T-cell (primary cell): ENCODE measurements at places on chromosomes 3 and 15. TPM values are rescaled to one million over a fixed set of nuclear protein-coding genes. Genes with fewer than 3 reads are reported as not detected.
A peak's percentile ranks its signal among the peaks of the same experiment; 100 is the strongest.

GRCh38 chr3:102182162-102182561 is 252.7 kb upstream of the ZPLD1 start:
- H3K36me3 ChIP-seq: no peaks in the 10 kb centered on the region
- no peaks in the 10 kb centered on the region for H3K4me1 ChIP-seq
- DNase-seq: no peak
- no peaks in the 10 kb centered on the region for H3K27me3 ChIP-seq
- H3K4me3 ChIP-seq: no peak overlapping the region

- H3K27me3 ChIP-seq: peaks cover 17% of the 10 kb centered on the region
- H3K27ac ChIP-seq: no peak overlapping the region
- H3K36me3 ChIP-seq: no peaks in the 10 kb centered on the region
- no peak for DNase-seq
Measured at GRCh38 chr3:24829629-24830229, 335.1 kb upstream of the THRB start.

GRCh38 chr3:40718209-40718608 is 193.4 kb downstream of the ZNF621 start:
- no peak overlapping the region for H3K27ac ChIP-seq
- H3K4me3 ChIP-seq: no peak overlapping the region
- DNase-seq: no peak
- H3K4me1 ChIP-seq: no peaks in the 10 kb centered on the region

DNA sequence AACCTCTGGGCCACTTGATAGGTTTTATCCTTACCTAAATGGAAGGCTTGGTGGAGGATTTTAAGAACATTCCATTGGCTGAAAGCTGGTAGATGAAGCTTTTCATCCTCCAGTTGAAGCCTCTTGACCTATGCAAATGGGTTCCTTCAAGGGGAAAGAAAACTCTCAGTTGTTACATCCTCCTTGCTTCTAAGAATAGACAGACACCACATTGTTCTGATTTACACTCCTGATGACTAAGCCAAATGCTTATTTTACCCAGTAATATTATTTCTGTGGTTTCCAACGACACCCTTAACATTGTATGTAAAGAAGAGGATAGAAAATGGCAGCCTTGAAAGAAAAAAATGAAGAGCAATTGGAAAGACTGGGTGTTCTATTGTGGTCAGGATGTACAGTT is 480.5 kb downstream of the OTOL1 start:
- no peak for DNase-seq
- H3K27ac ChIP-seq: no peak overlapping the region
- no peaks in the 10 kb centered on the region for H3K36me3 ChIP-seq
- no peak overlapping the region for H3K4me3 ChIP-seq
- H3K27me3 ChIP-seq: no peaks in the 10 kb centered on the region
- no peaks in the 10 kb centered on the region for H3K4me1 ChIP-seq

GRCh38 chr3:3443482-3443881 is 264.0 kb upstream of the CRBN start:
- H3K27me3 ChIP-seq: no peaks in the 10 kb centered on the region
- DNase-seq: no peak
- H3K4me3 ChIP-seq: no peak overlapping the region

DNA sequence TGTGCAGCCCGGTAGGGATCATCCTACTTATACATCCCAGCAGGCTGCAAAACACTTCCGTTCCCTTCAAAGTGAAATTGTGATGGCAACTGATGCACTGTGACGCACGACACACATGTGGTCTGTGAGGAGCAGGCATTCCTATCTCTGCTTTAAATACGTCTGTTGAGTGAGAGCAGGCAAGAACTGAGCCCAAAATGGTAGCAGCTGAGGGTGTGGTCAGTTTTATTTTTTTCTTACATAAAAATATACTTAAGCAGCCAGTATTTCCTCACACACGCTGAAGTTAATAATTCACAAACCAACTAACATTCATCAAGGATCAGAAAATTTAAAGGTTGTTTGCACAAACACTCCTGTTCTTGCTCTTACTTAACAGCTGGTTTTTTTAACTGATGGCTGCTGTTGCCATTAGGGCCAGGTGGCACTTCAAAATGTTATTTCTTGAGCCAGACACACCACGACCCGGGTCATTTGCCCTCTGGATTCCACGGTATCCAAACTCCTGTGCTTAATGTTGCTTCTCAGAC is 23.9 kb downstream of the LRIG1 start:
- peaks cover 34% of the 10 kb centered on the region for H3K4me1 ChIP-seq
- H3K36me3 ChIP-seq: no peaks in the 10 kb centered on the region
- no peak overlapping the region for H3K27ac ChIP-seq
- H3K4me3 ChIP-seq: no peak overlapping the region

GRCh38 chr15:93040288-93041158 is 48.5 kb downstream of the RGMA start:
- no peaks in the 10 kb centered on the region for H3K4me1 ChIP-seq
- no peak overlapping the region for H3K27ac ChIP-seq
- H3K4me3 ChIP-seq: no peak overlapping the region
- H3K36me3 ChIP-seq: no peaks in the 10 kb centered on the region

GRCh38 chr15:67349634-67350033 is 95.0 kb downstream of the IQCH start:
- no peak overlapping the region for H3K4me3 ChIP-seq
- no peak for DNase-seq
- no peaks in the 10 kb centered on the region for H3K27me3 ChIP-seq
- H3K4me1 ChIP-seq: no peaks in the 10 kb centered on the region

- no peak overlapping the region for H3K27ac ChIP-seq
- H3K36me3 ChIP-seq: no peaks in the 10 kb centered on the region
- no peak for DNase-seq
- H3K4me3 ChIP-seq: no peak overlapping the region
- H3K4me1 ChIP-seq: no peaks in the 10 kb centered on the region
- no peaks in the 10 kb centered on the region for H3K27me3 ChIP-seq
Measured at GRCh38 chr15:97053635-97054034, 723.1 kb downstream of the NR2F2 start.

DNA sequence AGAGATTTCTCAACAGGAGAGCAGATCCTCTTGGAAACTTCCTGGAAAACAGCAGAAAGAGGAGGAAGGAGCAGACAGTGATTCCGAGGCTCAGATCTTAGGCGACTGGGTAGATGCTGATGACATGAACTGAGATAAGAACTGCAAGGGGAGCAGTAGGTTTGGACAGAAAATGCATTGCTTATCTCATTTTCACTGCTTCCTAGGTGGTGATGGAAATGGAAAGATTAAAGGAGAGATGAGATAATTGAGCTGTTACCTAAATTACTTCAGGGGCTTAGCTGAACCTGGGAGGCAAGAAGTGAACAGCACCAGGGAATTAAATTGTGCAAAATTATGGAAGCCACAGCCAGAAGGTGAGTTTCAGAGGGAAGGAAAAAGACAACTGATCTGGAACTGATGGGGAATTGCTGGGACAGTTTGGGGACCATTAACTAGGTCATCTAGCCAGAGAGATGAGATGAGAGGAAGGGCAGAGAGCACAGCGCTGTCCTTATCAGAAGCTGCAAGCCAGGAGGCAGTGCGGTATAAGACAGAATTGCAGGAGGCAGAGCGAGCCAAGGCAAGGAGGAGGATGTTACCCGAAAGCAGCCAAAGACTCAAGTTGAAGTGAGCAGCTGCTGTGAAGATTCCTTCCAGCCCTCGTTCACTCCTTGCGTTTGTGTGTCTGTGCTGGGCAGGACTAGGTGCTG is 140.4 kb downstream of the SRGAP3 start:
- H3K27ac ChIP-seq: no peak overlapping the region
- peaks cover 6% of the 10 kb centered on the region for H3K27me3 ChIP-seq
- no peak for DNase-seq

DNA sequence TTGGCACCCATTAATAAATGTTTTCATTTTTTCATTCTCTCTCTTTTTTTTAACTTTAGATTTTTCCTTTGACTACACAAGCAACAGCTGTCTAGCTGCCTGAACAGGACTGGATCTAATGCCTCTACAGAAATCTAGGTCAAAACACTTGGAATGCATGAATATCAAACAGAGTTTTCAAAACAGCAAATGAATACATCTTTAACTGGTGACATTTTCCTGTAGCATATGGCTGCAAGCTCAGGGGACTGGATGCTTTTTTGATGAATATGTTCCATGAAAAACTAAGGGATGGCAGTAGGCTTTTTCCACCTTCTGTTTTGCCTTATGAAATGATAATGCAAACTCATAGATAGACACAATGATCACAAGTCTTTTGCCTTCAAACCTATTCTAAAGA is 661.7 kb downstream of the MCTP2 start:
- no peak overlapping the region for H3K4me3 ChIP-seq
- H3K4me1 ChIP-seq: no peaks in the 10 kb centered on the region
- DNase-seq: no peak
- no peak overlapping the region for H3K27ac ChIP-seq

- H3K36me3 ChIP-seq: no peaks in the 10 kb centered on the region
- DNase-seq: no peak
- H3K27ac ChIP-seq: no peak overlapping the region
Measured at GRCh38 chr15:78842519-78842918, 30.2 kb upstream of the MORF4L1 start.

- peaks cover 11% of the 10 kb centered on the region for H3K4me1 ChIP-seq
- H3K36me3 ChIP-seq: peaks cover 3% of the 10 kb centered on the region
- DNase-seq: no peak
- no peaks in the 10 kb centered on the region for H3K27me3 ChIP-seq
Measured at GRCh38 chr3:72383230-72383629, 465.0 kb downstream of the SHQ1 start.

DNA sequence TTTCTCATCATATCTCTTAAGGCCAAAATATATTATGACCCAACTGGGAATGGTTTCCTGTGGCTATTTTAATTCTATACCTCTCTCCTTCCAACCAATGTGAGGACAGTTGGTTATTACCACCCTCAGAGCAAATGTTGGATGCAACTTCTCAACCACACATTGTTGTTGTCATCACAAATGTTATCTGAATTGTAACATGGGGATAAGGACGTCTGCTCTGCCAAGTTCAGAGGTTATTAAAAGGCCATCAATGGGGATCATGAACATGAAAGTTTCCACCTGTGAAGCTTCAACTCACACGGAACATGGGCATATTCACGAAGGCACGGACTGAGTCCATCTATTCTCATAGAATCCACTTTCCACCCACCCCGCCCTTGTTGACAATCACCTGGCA is 46.8 kb downstream of the MB21D2 start:
- H3K36me3 ChIP-seq: no peaks in the 10 kb centered on the region
- H3K4me3 ChIP-seq: no peak overlapping the region
- H3K27ac ChIP-seq: no peak overlapping the region
- H3K27me3 ChIP-seq: no peaks in the 10 kb centered on the region

- H3K27me3 ChIP-seq: no peaks in the 10 kb centered on the region
- H3K36me3 ChIP-seq: no peaks in the 10 kb centered on the region
- no peak overlapping the region for H3K4me3 ChIP-seq
- no peak for DNase-seq
- H3K4me1 ChIP-seq: no peaks in the 10 kb centered on the region
Measured at GRCh38 chr3:188041193-188041592, 112.8 kb upstream of the LPP start.

DNA sequence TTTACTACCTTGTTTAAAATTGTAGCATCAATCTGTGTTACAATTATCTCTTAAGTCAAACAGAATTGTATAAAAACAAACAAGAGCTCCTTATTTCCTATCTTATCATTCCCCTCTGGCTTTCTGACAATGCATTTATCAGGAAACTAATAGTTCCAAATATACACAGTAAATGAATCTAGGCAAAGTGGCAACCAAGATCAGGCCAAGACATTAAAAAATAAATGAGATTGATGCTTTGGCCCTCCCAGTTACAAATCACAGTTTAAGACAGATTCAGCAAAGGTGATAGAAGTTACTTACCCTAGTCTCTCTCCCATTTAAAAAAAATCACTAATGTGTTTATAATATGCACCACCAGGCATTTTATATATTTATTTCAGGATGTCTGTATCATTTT is 236.7 kb downstream of the EPHA3 start:
- H3K27me3 ChIP-seq: no peaks in the 10 kb centered on the region
- H3K27ac ChIP-seq: no peak overlapping the region
- H3K4me1 ChIP-seq: no peaks in the 10 kb centered on the region
- no peak for DNase-seq
- no peak overlapping the region for H3K4me3 ChIP-seq

GRCh38 chr3:79167651-79168416 is 600.0 kb downstream of the ROBO1 start:
- DNase-seq: no peak
- no peaks in the 10 kb centered on the region for H3K27me3 ChIP-seq
- H3K4me3 ChIP-seq: no peak overlapping the region
- no peak overlapping the region for H3K27ac ChIP-seq
- H3K36me3 ChIP-seq: no peaks in the 10 kb centered on the region

- H3K27me3 ChIP-seq: no peaks in the 10 kb centered on the region
- no peak overlapping the region for H3K4me3 ChIP-seq
- no peak for DNase-seq
- H3K27ac ChIP-seq: no peak overlapping the region
- peaks cover 50% of the 10 kb centered on the region for H3K36me3 ChIP-seq
- no peaks in the 10 kb centered on the region for H3K4me1 ChIP-seq
Measured at GRCh38 chr3:183662099-183662498, 26.7 kb downstream of the KLHL24 start.

GRCh38 chr3:49626101-49626581 is 48.0 kb upstream of the APEH start:
- no peak overlapping the region for H3K4me3 ChIP-seq
- H3K27me3 ChIP-seq: peaks cover 29% of the 10 kb centered on the region
- no peaks in the 10 kb centered on the region for H3K36me3 ChIP-seq

- no peaks in the 10 kb centered on the region for H3K27me3 ChIP-seq
- H3K36me3 ChIP-seq: no peaks in the 10 kb centered on the region
- no peak overlapping the region for H3K27ac ChIP-seq
- H3K4me1 ChIP-seq: no peaks in the 10 kb centered on the region
- H3K4me3 ChIP-seq: no peak overlapping the region
Measured at GRCh38 chr3:168047190-168047795, 48.4 kb downstream of the GOLIM4 start.

GRCh38 chr15:100596792-100597191 is 5.2 kb downstream of the LINS1 start:
- DNase-seq: peak; percentile 89
- no peaks in the 10 kb centered on the region for H3K36me3 ChIP-seq
- peaks cover 65% of the 10 kb centered on the region for H3K4me1 ChIP-seq
- H3K4me3 ChIP-seq: peak overlapping the region; percentile 32
- no peaks in the 10 kb centered on the region for H3K27me3 ChIP-seq

DNA sequence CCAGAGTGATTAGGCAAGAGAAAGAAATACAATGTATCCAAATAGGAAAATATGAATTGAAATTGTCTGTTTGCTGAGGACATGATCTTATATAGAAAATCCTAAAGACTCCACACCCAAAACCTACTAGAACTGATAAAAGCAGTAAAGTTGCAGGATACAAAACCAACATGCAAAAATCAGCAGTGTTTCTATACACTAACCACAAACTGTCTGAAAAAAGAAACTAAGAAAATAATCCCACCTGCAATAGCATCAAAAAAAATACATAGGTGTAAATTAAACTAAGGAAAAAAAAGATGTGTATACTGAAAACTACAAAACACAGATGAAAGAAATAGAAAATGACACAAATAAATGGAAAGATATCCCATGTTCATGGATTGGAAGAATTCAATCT is 203.6 kb upstream of the SETMAR start:
- H3K4me3 ChIP-seq: no peak overlapping the region
- H3K36me3 ChIP-seq: no peaks in the 10 kb centered on the region
- no peak overlapping the region for H3K27ac ChIP-seq
- H3K27me3 ChIP-seq: no peaks in the 10 kb centered on the region
- no peak for DNase-seq

Gene CHST13
- not detected for total RNA-seq

Gene GHSR
- total RNA-seq: not detected

Gene ATP13A4
- total RNA-seq: 2.0 TPM

Gene OR5K2
- not detected for total RNA-seq

Gene IP6K2
- total RNA-seq: 69.0 TPM

Gene DZIP1L
- not detected for total RNA-seq

Gene GRAMD2A
- not detected for total RNA-seq

Gene PP2D1
- total RNA-seq: not detected

Gene C2CD4A
- not detected for total RNA-seq

Gene RTP4
- 6.1 TPM for total RNA-seq

Gene CPNE9
- 0.26 TPM for total RNA-seq

Gene SPESP1
- total RNA-seq: not detected
